Caudate nucleus (tissue), 63 donors: ENCODE measurements at places on chromosomes 12 and 14.

GRCh38 chr14:24695265-24696241 is 61.6 kb upstream of the GZMB start:
- DNase-seq = peak; percentile 48

DNA sequence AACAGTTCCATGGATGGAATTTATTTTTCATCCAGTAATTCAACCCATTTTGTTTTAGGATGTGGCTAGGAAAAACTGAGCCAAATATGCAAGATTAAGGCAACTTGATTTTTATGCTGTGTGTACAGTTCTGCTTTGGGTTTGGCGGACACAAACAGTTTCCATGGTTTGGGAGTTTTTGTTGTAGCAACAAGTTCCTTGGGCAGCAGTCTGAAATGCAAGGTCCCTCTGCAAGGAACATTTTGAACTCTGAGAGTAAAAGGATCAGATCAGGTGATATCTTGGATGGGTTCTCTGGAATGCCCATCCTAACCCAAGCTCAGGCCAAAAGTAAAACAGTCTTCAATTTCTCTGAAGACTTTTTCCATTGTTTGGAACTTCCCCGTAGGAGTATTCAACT is 161.2 kb downstream of the TMX1 start:
- DNase-seq = no peak

GRCh38 chr12:14454098-14454907 is 88.8 kb downstream of the ATF7IP start:
- DNase-seq = no peak

DNA sequence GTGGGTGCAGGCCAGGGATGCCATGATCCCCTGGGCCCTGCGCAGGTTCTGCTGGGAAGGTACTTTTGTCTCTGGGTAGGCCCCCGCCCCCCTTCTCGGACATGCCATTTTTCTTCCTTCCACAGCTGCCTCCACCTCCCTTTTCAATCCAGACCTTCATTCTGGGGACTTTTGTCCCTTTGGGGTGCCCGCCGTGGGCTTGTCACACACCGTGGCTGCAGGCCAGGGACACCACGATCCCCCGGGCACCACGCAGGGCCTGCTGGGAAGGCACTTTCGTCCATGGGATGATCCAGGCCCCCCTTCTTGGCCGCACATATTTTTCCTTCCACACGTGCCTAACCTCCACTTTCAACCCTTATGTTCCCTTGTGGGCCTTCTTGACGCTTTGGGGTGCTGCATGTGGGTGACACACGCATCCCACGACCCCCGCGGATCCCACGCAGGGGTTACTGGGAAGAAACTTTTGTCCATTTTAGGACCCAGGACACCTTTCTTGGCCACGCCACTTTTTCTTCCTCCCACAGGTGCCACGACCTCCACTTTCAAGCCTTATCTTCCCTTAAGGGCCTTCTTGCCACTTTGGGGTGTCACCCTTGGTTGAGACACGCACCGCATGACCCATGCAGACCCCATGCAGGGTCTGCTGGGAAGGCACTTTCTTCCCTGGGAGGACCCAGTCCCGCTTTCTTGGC is 272.5 kb downstream of the ALG10 start:
- DNase-seq = no peak

DNA sequence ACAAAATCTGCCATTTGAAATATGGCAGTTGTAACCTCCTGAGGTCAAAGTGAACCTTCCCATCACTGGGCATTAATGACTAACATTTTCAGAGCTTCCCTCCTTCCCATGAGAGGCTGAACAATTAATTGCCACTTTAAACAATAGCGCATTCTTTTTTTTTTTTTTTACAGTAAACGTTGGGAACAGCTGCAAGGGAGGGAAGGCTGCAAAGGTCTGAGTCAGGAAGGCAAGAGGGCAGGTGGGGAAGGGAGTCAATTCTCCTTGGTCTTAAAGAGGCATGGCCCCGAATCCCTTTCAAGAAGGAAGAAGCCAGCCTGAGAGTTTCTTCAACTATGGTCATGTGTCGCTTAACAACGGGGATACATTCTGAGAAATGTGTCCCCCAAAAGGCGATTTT is 41.0 kb upstream of the PLEKHG3 start:
- DNase-seq = no peak

- DNase-seq = no peak
Measured at GRCh38 chr14:95490138-95490509, 26.3 kb downstream of the SYNE3 start.

DNA sequence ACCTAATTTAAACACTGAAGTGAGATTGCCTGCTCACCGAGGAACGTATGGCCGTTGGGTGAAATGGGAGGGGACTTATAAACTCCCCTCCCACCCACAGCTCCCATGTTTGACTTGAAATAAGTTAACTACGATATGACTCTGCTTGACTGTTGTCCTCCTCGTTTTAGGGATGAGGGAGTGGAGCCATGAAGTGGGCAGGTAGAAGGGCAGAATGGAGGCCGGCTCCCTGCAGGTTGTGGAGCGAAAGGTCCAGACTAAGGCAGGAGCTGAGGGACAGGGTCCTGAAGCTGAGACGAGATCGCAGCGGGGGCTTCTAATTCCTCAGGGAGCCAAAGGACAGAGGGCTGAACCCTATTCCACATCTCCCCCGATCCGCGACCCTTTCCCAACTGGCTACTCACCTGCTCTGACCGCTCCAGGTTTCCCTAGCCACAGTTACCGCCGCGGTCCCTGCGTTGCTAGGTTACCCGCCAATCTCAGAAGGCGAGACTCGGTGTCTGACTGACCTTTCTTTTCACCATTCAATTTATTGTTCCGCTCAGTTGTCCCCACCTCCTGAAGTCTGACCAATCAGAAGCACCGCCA is 577 bp upstream of the TPCN1 start:
- no peak for DNase-seq

DNA sequence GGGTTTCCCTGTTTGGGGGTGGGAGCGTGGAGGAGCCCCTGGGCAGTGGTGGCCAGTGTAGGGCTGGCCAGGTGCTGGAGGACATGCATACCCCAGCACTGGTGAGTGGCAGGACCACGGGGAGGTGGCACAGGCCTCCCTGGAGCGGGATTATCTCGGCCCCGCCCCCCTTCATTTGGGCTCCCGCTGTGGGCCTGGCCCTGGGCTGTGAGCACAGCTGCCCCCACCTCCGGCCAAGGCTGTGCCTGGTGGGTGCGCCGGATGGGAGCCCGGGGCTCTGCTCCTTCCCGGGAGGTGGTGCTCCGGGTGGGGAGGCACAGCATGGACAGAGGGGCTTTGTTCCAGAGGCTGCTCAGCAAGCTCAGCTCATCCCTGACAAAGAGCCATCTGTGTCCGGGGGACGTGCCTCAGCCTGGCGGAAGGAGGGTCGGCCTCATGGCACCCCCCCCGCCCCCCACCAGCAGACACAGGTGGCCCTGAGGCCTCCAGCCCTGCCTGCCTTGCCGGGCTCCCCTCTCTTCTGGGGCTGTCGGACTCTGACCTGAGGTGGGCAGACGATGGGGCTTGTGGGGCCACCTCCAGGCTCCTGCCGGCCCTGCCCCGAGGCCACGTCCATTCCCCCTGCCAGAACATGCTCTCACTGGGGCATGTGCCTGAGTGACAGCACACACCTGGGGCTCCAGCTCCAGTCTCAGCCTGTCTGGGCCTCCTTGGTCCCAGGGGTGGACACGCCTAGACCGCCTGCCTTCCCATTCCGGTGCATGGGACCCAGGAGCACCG is 8.4 kb downstream of the TEDC1 start:
- DNase-seq = peak; percentile 87

DNA sequence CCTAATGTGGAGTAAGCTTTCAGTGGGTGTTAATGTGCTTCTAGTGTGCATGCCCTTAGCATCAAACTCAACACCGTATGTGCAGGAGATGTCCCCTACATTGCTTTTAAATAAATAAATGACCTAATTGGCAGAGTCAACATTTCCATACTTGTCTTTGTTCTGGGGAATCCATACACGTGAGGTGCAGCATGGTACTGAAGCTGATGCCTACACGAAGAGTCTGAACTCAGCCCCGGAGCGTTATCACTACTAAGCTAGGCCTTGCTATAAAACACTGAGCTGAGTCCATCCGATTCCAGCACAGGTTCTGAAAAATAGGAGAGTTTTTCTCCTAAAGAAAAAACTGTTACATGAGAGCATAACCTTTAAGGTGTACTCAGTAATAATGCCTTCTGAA is 125.0 kb upstream of the DYRK2 start:
- no peak for DNase-seq

GRCh38 chr12:53985692-53985993 is 697 bp downstream of the HOXC10 start:
- DNase-seq = no peak

DNA sequence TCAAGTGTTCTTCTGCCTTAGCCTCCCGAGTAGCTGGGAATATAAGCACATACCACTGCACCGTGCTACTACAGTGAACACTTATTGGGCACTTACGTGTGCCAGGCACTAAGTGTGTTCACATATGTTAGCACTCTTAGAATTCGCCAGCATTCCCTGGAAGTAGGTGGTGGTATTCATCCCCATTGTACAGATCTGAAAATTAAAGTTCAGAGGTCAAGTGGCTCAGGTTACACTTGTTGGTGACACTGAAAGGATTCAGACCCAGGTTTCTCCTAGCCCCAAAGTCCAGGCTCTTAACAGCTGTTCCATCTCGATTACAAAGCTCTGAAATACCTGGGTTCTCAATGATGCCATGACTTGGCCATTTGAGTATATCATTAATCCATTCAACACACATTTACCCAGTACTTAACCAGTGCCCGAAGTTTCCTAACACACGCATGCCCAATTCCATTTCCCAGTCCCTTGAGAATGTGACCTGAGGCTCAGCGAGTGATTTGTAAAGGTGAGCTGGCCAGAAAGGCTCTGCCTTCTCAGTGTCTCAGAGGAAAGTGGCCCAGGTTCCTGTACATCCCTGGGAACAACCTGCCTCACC is 4.8 kb downstream of the MVK start:
- no peak for DNase-seq

DNA sequence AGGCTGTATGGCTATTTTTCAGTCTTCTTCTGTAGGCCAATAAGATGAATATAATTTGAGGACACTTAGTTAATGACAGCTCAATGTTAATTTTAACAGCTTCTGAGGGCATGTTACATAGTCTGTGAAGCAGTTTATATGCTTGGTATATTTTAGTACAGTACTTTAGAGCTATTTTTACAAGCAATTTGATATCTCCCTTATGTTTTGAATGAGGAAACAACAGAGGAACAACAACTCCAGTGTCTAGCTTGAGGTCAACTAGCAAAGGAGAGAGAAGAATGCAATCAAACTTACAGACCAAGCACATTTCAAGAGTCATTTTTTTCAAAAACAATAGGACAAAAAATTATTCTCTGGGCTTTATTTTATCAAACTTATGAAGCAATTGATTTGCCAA is 469.1 kb upstream of the DCN start:
- no peak for DNase-seq

DNA sequence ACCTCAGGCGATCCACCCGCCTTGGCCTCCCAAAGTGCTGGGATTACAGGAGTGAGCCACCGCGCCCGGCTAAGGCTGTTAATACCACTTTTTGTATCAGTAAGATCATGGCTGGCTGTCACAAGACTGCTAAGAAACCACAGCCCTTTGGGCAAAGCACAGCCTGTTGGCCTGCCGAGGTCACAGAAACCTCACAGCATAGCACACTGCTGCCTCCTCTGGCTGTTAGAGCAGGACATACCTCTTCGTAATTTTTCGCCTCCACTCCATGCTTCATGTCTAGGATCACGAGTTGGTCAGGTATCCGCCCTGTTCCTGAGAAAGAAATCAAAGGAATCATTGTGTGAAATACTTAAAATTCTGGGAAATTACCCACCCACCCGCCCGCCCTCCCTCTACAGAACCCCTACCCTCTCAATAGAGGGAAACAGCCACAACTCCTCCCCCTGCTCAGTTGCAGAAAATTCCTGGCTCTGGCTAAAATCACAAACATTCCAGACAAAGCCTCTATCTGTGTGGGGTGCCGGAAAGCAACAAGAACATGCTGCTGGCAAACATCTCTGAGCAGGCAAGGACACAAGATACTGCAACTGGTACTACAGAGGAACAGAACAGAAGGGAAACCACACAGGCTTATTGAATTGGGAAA is 20.7 kb upstream of the NEK9 start:
- peak; percentile 83 for DNase-seq

DNA sequence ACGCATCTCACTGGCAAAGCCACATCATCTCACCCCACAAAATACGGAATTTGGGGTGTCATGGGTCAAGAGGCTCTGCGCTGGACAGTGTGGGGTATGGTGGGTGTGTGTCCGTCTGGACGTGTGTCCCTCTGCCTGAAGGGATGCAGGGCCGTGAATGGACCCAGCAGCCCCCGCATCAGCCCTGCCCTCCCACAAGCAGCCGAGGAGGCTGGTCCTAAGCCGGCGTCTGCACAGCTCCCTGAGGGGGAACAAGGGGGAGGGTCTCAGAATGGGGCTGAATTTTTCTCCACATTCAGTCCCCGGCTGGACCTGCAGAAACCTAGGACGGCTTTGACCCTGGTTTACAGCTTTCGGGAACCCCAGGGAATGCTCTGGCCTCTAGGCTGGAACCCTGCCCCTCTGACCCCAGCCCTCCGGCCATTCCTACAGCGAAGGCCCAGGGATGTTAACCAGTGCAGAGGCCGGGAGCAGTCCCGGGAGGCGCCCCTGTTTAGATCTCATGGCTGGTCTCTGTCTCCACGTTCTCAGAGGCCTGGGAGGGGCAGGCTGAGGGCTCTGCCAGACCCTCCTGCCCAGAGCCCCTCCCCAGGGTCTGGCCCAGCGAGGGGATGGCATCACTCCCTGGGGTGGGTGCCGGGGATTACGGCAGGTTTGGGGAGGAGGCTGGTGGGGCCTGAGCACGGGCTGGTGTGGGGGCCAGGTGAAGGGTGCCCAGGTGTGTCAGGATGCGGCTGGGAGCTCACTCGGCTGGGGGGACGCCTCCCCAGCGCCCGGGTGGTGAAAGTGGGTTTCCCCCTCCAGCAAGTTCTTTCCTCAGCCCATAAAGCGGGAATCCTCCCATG is 156.5 kb upstream of the C14orf180 start:
- DNase-seq = no peak

GRCh38 chr12:103697971-103698751 is 111.1 kb downstream of the STAB2 start:
- no peak for DNase-seq

- no peak for DNase-seq
Measured at GRCh38 chr12:103600967-103601728, 14.1 kb downstream of the STAB2 start.

GRCh38 chr14:89027097-89027740 is 202.8 kb downstream of the TTC8 start:
- peak; percentile 12 for DNase-seq

- no peak for DNase-seq
Measured at GRCh38 chr14:99327458-99328250, 55.7 kb upstream of the BCL11B start.

GRCh38 chr14:105069871-105070759 is 4.9 kb upstream of the GPR132 start:
- DNase-seq = no peak

GRCh38 chr12:131991816-131992430 is 42.2 kb downstream of the EP400 start:
- no peak for DNase-seq

GRCh38 chr12:128339126-128339520 is 72.2 kb downstream of the TMEM132C start:
- no peak for DNase-seq
